T47D (cell line): ENCODE measurements at places on chromosomes 2 and 18.
A peak's percentile ranks its signal among the peaks of the same experiment; 100 is the strongest.

- DNase-seq, result no peak
These were observed 50.2 kb upstream of the PLB1 start for GRCh38 chr2:28445448-28446258.

DNA sequence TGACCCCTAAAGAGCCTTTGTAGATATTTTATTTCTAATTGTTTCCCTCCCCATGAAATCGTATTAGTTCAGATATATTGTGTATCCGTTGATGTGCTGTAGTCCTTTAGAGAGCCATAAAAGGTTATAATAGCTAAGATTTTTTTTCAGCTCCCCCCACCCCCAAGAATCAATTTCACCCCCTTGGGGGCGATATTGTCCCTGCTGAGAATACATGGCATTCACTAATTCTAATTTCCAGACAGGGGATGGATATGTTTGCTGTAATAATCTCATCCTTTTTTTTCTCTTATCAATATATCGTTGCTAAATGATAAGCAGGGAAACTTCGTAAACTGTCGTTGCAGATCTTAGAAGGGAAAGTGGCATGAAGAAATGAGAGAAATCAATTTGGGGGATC is 530.7 kb downstream of the TMEM182 start:
- DNase-seq, result no peak

- DNase-seq, result no peak
These were observed 146.3 kb downstream of the ARL6IP6 start for GRCh38 chr2:152864601-152865149.

DNA sequence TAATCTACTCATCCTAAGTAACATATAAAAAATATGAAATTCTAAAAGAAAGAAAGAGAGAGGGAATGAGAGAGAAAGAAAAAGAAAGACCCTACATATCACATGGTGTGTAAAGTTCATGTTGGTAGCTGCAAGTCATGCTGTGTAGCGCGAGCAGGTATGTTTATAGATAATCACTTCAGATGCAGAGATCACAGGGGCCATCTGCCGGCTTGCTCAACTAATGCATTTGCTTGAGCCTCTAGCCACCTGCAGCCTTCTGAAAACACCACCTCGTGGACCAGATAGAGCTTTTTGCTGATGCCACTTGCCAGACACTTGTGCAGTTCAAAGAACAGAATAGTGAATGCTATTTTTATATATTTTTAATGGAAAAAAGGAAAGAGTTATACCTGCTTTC is 37.6 kb downstream of the CDH7 start:
- no peak for DNase-seq

- peak; percentile 21 for DNase-seq
These were observed 69.9 kb downstream of the ZC3H6 start for GRCh38 chr2:112345030-112346027.

DNA sequence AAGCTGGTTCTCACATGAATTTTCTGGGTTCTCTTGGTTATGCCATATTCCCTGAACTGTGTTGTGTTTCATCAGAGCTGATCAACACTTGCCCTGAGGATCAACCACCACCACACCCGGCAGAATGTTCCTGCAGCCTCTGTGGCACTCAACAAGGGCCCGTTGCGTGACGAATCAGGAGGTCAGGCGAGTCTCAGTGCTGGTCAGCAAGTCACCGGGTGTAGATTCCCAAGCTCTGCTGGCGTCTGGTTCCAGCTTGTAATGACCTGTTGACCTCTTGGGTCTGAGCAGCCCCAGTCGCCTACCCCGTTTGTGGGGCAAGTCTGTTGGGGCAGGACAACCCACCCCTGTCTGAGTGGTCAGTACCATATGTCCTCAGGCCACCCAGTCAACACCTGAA is 46.0 kb downstream of the ADCY3 start:
- DNase-seq, result no peak

- no peak for DNase-seq
These were observed 66.2 kb downstream of the REEP1 start for GRCh38 chr2:86271248-86271647.

DNA sequence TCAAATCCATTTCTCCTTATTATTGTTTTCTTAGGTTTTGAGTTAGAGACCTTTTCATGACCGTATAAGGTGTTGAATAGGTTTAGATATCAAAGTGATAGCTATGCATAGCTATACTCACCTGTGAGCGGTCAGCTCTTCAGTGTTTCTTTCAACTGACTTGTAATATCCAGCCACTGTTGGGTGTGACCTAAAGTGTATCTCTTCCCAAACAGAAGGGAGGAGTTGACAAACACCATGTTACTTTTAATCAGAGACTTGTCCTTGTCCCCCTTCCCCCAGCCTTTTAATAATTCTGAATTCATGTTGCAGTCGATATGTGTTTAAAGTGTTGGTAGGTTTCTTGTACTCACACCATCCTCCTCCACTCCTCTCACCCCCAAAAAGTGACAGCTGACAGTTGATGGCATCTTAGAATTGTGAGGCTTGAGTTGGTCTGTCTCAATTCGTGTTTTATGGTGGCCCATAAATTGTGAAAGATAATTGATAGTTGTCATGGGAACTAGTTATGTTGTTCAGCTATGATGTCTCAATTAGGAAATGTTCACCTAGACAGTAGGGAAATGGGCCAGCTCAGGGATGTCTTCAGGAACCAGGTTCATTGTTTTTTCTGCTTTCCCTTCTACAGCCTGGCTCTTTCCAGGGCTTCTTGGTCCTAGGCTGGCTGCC is 12.0 kb downstream of the NEDD4L start:
- no peak for DNase-seq

GRCh38 chr18:46160050-46160798 is 56.0 kb downstream of the HAUS1 start:
- no peak for DNase-seq

- no peak for DNase-seq
These were observed 2.6 kb downstream of the CHRNG start for GRCh38 chr2:232541961-232542714.

GRCh38 chr2:216735668-216736067 is 40.3 kb upstream of the IGFBP5 start:
- no peak for DNase-seq

GRCh38 chr2:20755132-20755800 is 67.6 kb downstream of the LDAH start:
- DNase-seq, result no peak

DNA sequence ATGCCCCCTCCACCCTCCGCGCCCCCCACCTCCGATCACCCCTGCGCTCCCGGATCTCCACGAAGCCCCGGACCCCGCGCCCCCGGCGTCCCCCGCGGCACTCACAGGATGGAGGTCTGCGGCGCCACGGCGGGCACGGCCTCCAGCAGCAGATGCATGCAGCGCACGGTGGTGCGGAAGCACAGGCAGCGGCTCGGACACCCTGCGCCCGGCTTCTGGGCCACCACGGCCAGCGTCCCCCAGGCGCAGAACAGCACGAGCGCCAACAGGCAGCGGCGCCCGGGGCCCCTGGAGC is 217 bp downstream of the PXDN start:
- DNase-seq, result no peak

DNA sequence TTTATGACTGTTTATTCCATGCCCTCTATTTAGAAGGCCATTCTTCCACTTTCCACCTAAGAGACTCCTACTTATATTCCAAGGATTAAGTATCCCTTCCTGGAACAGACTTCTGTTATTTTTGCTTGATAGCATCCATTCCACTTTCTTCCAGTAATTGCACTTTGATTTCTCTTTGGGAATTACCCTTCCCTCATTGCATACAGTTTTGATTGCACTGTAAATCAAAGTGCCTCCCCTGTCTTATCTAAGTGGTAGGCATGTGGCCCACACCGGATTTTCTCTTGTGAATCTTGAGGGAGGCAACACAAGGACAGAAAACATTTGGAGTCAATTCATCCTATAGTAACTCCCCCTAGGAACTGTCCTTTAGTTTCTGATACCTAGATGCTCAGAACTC is 120.4 kb downstream of the PDE11A start:
- no peak for DNase-seq
